Hippocampal formation (tissue), 2 donors: ENCODE measurements at places on chromosomes 6 and 20.
A peak's percentile ranks its signal among the peaks of the same experiment; 100 is the strongest.

- DNase-seq: peak; percentile 17
Measured at GRCh38 chr20:5080384-5080877, 39.3 kb downstream of the PCNA start.

DNA sequence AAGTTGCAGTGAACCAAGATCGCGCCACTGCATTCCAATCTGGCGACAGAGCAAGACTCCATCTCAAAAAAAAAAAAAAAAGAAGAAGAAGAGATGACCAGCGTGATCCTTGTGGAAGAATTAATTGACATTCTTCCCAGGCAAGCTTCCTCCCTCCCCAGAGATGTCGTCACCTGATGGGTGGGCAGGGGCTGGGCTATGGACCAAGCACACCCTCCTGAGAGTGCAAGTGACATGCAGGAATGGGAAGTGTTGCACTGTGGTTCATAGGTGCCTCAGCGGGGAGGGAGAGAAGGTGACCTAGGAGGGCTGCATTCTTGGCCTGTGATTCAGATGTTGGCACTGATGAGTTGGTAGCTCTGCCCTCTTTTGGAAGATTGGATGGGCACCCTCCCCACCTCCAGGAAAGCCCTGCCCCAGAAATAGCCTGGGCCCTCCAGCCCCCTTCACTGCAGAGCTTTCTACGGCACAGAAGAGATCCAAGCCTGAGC, 37.8 kb downstream of the TAF8 start:
- DNase-seq: no peak

- no peak for DNase-seq
Measured at GRCh38 chr6:29553268-29554057, 6.1 kb downstream of the UBD start.

- peak; percentile 48 for DNase-seq
Measured at GRCh38 chr6:106300944-106301343, 24.6 kb downstream of the ATG5 start.

DNA sequence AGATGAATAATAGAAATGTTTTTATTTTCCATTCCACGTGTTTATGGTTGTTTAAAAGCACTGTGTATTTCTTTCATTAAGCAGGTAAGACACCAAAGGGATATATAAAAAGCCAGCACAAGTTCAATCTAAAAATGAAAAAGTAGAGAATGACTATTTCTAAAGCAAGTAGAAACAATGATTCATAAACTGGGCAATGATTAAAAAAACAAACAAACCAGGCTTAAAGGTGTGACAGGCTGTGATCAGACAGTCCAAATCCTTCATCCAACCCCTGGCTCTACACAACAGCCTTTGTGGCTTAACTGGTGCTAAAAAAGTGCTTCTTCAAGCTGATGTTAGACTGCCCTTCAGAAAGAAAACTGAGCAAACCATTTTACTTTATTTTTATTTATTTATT, 45.7 kb upstream of the TSHZ2 start:
- no peak for DNase-seq

GRCh38 chr6:120871416-120872261, 462.6 kb downstream of the TBC1D32 start:
- DNase-seq: no peak

- DNase-seq: no peak
Measured at GRCh38 chr20:17645546-17646208, 36.4 kb downstream of the RRBP1 start.

- DNase-seq: no peak
Measured at GRCh38 chr6:37516920-37517405, 17.3 kb upstream of the CCDC167 start.

- peak; percentile 93 for DNase-seq
Measured at GRCh38 chr6:163348789-163349680, 65.5 kb upstream of the QKI start.

- no peak for DNase-seq
Measured at GRCh38 chr20:34571753-34572152, 13.2 kb downstream of the MAP1LC3A start.

- DNase-seq: no peak
Measured at GRCh38 chr20:63037669-63038268, 31.0 kb upstream of the BHLHE23 start.

DNA sequence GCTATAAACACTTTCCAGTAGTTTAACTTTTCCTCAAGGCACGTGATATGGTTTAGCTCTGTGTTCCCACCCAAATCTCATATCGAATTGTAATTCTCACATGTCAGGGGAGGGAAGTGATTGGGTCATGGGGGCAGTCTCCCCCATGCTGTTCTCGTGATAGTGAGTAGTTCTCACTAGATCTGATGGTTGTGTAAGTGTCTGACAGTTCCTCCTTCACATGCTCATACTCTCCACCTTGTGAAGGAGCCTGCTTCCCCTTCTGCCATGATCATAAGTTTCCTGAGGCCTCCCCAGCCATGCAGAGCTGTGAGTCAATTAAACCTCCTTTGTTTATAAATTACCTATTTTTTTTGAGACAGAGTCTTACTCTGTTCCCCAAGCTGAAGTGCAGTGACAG, 127.9 kb downstream of the DTNBP1 start:
- DNase-seq: no peak

GRCh38 chr6:108904741-108905140, 56.5 kb downstream of the ARMC2 start:
- DNase-seq: no peak

DNA sequence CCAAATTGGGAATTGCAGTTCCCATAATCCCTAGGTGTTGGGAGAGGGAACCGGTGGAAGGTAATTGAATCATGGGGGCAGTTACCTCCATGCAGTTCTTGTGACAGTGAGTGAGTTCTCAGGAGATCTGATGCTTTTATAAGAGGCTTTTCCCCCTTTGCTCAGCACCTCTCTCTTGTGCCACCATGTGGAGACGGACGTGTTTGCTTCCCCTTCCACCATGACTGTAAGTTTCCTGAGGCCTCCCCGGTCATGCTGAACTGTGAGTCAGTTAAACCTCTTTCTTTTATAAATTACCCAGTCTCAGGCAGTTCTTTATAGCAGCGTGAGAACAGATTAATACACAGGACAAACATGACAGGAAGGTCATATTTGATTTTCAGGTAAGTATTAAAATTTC, 25.3 kb upstream of the HECA start:
- no peak for DNase-seq

DNA sequence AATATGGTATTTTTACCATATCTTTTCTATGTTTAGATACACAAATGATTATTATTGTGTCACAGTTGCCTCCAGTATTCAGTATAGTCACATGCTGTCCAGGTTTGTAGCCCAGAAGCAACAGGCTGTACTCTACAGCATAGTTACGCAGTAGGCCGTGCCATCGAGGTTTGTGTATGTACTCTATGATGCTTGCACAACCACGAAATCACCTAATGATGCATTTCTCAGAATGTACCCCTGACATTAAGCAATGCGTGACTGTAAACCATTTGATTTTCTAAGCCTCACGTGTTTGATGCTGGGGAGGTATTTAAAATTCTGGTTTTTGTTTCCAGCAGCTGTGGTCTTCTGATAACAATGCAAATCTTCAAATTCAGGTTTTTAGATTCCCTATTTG, 207.6 kb downstream of the UST start:
- DNase-seq: no peak

- peak; percentile 56 for DNase-seq
Measured at GRCh38 chr20:41249411-41250281, 67.9 kb downstream of the ZHX3 start.

DNA sequence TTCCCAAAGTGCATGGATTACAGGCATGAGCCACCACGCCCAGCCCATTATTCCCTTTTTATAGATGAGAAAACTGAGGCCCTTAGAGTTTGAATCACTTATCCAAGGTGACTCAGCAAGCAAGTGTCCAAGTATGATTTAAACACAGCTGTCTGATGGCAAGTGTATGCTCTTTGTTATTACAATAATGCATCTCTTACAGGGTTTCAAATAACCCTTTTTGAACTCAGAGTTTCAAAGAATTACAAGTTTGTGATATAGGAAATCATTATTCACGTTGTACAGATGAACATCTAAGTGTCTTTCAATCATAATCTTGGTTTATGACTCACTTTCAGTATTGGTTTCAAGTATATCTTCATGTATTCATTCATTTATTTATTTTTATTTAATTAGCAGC, 63.0 kb downstream of the CD83 start:
- DNase-seq: no peak

GRCh38 chr20:63855363-63856097, 5.8 kb upstream of the ABHD16B start:
- DNase-seq: no peak

- DNase-seq: no peak
Measured at GRCh38 chr20:56451056-56451765, 17.2 kb upstream of the RTF2 start.

DNA sequence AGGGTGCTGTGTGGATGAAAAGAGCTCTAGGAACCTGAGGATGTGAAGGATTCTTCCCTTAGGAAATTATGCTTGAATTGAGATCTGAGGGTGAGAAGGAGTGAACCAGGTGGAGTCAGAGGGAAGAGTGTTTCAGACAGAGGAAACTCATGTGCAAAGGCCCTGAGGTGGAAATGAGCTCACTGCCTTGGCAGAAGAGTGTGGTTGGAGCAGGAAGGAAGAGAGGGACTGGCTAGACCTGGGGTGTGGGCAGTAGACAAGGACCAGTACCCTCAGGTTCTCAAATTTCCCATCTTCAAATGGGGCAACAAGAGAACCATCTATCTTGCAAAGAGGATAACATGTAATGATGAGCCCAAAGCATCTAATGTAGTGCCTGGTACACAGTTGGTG, 24.0 kb upstream of the GTSF1L start:
- no peak for DNase-seq

DNA sequence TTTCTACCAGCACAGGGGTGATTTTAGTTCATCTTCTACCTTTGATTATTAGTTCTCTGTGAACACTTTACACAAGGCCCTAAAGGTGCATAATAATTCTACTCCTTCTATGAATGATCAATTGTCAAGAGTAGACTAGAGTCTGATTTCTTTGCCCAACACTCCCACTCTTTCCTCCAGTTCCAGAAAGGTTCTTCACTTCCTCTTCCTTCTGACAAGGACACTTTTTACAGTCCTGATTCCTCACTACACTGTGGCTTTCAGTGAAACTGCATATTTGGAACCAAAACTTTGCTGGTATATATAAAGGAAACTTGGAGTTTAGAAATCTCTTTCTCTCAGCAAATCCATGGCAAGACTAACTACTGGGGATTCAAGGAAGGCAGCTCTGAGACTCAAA, 10.6 kb upstream of the RSPO3 start:
- no peak for DNase-seq

- DNase-seq: no peak
Measured at GRCh38 chr6:71114544-71114943, 157.7 kb upstream of the B3GAT2 start.

DNA sequence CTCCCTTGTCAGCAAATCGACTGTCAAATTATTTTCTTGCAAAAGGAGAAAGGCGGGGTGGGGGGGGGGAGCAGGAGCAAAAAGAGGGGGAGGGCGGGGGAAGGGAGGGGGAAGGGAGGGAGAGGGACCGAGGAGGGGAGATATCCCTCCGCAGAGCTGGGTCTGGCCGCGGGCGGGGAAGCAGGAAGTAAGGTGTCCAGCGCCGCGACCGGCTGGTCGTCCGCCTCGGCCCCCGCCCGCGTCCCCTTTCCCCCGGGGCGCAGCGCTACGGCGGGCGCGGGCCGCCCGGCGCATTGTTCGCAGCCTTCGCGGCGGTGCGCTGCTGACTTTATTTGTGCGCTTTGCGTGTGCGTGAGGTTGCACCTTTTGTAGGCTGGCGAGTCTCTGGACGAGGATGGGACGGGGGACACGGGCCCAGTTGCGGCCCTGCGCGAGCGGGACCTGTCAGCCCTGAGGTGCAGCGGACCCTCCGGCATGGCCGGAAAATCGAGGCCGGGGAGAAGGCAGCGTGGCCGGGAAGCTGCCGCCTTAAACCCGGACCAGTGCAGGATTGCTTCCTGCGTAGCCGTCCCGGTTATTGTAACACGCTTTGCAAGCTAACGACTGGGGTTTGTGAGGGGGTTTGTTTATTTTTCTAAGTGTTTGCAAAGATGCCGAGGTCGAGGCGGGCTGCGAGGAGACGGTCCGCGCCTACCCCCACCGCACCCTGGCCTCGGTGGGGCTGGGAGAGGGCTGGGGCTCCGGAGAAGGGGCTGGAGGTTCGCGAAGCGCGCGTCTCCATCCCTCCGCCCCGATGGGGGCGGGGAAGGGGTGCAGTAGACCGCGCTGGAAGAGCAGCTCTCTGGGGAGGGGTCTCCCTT, 675 bp upstream of the TRERF1 start:
- DNase-seq: no peak

- DNase-seq: no peak
Measured at GRCh38 chr6:106912091-106912490, 62.4 kb downstream of the CD24 start.

GRCh38 chr6:20006037-20006436, 168.9 kb downstream of the ID4 start:
- DNase-seq: no peak
